ENCODE measurements at places on chromosomes 2 and 18.
A peak's percentile ranks its signal among the peaks of the same experiment; 100 is the strongest.

- DNase-seq: peak; percentile 16
Measured at GRCh38 chr2:120445449-120446143, 99.7 kb downstream of the INHBB start.

DNA sequence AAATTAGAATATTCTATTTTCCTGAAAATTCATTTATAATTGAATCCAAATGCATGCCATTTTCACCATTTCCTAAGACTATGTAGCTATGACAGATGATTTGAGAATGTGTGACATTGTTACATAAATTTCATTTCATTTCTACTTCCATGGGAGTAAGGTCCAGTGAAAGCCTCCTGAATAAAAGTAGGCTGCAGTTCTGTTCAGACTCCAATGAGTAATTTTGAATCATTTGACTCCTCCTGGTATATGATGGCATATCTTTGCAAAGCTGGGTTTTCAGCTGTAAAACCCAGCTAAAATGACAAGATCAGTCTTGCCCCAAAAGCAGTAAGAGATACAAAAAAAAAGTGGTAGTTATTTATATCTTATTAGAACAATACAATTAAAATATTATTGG lies 101.0 kb upstream of the DNAJC10 start:
- DNase-seq: no peak

DNA sequence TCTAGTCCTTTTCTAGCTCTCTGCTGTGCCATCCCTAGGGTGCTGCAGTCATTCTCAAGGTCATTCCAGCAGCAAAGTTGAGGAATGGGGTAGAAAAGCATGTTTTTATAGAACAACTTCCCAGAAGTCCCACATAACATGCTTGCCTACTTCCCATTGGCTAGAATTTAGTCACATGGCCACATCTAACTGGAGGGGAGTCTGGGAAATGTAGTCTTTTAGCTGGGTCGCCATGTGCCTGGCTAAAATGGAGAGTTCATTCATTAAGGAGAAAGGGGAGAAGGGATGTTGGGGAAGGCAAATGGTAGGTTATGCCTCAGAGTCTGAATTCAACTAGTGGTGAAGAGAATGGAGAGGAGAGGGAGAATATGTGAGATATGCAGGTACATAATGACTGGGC lies 85.7 kb downstream of the SLC4A3 start:
- DNase-seq: peak; percentile 50

- no peak for DNase-seq
Measured at GRCh38 chr2:126809340-126809739, 89.3 kb upstream of the TEX51 start.

DNA sequence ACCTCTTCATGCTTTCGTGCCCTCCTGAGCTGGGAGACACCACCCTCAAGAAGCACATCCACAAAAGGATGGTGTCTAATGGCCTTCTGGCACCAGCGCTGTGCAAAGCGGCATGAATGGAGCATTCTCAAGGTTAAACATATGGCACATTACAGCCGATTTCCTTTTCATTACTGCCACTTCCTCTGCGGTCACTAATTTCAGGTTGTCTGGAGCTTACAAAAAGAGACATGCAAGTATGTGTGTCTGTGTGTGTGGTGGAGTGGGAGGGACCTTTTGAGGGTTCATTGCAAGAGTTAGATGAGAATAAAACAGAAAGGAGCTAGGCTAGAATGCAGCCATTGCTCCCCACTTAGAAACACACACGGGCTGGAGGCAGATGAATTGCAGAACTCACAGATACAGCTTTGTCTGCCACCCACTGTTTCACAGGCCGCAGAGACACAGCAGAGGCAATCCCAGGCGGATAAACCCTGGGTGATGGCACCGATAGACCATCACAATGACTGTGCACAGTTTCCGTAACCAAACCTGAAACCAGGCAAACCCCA lies 76.0 kb downstream of the TGIF1 start:
- no peak for DNase-seq

DNA sequence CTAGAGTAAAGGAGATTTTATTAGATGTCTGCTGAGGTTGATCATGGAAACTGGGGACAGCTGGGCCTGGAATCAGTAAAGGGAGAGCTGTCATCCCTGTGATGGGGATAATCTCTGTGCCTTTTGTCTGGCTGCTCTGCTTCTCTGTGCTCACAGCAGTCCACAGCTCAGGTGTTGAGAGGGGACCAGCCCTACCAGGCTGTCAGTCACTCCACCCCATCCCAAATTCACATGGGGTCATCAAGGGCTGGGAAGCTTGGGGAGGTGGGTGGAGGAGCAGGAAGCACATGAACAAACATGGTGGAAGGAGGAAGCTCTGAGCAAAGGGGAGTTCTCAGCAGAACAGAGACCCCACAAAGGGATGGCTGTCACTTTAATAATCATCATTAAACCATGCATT lies 13.7 kb upstream of the LRRFIP1 start:
- no peak for DNase-seq

GRCh38 chr2:7014174-7014640 lies 97.0 kb downstream of the RNF144A start:
- DNase-seq: peak; percentile 23

- DNase-seq: peak; percentile 46
Measured at GRCh38 chr2:132824716-132825115, 154.7 kb upstream of the LYPD1 start.

DNA sequence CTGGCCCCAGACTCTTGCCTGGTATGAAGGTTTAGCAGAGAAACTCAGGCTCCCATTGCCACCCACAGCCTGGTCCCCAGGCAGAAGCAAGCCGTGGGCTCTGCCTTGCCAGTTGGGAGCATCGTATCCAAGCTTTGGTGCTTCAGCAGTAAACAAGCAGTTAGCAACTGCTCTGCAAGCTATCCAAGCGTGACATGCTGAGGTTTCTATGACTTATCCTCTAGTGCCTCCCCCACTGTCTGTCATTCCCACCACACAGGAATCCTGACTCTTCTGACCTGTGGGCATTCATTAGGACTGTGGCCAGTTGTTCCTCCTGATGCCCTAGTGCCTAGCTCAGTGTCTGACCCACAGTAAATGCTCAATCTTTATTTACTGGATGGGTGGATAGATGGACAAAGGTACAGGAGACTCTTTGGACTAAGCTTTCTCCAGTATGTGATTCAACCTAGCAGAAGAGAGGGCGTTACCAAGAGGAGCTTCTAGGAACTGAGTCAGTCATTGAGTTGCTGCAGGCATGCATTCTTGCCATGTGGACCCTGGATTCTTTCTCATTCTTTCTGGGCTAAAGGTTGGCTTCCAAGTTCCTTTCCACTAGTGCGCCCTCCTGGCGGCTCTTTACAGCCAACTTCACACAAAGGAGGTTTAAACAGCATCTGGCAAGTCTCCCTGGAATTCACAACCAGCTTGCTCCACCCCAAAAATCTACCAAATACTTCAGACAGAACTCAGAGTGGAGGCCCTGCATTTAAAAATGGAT lies 40.6 kb upstream of the MRPL19 start:
- DNase-seq: peak; percentile 94

- no peak for DNase-seq
Measured at GRCh38 chr2:130372833-130373807, 17.3 kb downstream of the PTPN18 start.

DNA sequence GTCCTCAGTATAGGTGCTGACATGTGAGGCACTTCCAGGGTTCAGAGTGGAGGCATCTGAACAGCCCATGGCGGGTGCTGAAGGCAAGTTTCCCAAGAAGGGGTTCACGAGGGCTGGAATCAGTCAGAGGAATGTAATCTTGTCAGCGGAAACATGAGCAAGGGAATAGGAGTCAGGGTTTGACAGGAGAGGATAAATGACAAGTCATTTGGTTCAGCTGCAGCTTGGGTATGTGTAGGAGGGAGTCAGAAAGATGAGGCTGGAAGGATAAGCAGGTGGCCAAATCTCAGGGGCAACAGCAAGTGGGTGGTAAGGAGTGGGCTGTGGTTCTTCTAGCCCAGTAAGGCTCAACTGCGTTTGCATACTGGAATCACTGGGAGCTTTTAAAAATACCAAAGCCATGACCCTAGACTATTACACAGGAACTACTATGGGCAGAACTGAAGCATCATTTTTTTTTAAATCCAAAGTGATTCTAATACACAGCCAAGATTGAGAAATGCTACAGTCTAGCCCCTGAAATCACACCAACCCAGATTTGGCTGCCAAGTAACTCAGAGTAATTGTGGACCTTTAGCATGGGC lies 41.8 kb upstream of the NAB1 start:
- peak; percentile 91 for DNase-seq

DNA sequence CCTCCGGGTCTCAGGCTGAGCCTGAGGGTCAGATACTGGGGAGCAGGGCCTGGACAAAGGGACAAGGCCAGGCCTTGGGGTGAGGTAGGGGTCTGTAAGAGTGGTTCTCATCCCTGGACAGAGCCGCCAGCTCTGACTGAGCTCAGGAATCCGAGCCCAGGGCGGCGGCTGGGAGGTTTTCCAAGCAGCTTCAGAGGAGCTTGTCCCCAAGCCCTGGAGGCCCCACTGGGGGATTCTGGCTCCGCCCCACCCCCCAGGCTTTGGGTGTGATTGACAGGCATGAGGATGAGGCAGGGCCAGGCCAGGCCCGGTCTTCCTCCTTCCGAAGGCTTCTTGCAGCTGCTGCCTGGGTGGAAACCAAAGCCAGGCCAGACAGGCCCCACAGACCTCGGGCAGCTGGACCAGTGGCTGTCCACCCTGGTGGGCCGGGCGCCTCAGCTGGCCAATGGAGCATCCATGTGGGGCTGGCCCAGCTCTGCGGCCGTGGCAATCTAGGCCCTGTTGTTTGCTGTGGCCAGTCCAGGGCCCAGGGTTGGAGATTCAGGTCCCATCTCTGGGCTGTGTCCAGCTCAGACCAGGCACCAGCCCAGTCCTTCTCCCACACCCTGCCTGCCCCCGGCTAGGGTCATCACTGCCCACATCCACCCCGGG lies 23.1 kb upstream of the GPC1 start:
- no peak for DNase-seq

DNA sequence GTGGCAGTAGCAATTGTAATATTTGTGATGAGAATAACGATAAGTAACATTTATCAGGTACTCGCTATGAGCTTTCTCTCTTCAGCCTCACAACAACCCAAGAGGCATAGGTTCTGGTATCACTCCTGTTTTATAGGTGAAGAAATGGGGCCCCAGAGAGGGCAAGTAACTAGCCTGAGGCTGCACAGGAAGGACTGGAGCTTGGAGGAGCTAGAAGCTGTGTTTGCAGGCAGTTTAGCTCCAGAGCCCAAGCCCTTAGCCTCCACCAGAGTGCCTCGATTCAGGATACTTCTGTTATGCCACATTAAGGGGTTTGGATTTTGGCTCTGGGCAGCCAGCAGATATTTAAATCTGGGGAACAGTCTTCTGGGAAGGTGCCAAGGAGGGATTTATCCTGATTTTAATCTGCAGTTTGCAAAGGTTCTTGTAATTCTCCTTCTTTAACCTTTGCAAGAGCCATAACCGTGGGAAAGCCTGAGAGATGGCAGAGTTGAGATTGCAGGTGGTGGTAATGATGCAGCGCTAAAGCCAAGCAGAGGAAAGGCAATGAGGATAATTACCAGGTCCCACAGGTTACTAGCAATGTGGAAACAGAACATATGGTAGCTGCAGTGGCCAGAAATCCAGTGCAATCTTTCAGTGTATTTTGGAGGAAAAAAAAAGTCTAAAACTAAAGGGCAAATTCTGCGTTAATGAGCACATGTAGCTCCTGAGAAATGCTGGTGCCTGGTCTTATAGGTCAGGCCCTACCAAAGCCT lies 9.1 kb downstream of the MOCOS start:
- no peak for DNase-seq

- no peak for DNase-seq
Measured at GRCh38 chr2:148231858-148232257, 211.0 kb downstream of the MBD5 start.

DNA sequence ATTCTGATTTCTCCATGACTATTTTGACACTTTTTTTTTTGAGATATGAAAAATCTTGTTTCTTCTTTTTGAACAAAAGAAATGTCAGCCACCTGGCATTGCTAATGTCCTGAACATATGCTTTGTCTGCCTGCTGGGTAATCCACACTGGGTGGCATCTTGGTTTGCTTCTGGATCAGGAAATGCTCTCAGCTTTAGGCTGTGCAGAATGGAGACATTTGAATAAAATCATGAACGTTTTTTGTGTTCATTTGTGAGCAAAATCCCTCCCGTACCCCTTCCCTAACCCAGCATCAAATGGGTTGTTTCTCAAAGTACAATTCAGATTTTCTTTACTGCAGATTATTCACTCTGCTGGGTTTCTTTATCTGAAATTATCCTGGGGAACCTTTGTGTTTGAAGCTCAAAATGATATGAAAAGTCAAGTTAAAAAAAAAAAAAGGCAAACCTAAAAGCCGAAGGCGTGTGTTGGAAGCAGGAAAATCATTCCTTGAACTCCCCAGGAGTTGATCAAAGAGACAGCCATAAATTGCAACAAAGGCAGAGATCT lies 53.4 kb upstream of the KLF7 start:
- no peak for DNase-seq

GRCh38 chr2:29691391-29691950 lies 229.9 kb downstream of the ALK start:
- DNase-seq: no peak

- DNase-seq: no peak
Measured at GRCh38 chr2:159179096-159179495, 107.4 kb downstream of the WDSUB1 start.

DNA sequence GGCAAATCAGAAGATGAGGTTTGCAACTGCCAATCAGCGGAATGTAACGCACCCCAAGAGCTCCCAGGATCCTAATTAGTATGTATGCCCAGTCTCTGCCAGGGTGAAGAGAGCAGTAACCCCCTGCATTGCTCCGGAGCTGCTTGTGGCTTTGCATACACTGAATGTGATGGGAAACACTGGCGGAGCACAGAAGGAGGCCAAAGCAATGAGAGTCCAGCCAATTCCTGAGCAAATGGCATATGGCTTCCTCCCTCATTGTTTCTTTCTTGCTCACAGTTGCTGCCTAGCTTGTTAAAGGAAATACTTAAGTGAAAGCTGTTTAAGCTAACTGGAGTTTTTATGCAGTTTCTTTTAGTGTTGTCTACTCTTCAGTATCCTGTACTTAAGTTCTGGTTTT lies 343.5 kb upstream of the NT5C1B start:
- DNase-seq: no peak

GRCh38 chr18:3055186-3055728 lies 42.3 kb upstream of the LPIN2 start:
- no peak for DNase-seq

DNA sequence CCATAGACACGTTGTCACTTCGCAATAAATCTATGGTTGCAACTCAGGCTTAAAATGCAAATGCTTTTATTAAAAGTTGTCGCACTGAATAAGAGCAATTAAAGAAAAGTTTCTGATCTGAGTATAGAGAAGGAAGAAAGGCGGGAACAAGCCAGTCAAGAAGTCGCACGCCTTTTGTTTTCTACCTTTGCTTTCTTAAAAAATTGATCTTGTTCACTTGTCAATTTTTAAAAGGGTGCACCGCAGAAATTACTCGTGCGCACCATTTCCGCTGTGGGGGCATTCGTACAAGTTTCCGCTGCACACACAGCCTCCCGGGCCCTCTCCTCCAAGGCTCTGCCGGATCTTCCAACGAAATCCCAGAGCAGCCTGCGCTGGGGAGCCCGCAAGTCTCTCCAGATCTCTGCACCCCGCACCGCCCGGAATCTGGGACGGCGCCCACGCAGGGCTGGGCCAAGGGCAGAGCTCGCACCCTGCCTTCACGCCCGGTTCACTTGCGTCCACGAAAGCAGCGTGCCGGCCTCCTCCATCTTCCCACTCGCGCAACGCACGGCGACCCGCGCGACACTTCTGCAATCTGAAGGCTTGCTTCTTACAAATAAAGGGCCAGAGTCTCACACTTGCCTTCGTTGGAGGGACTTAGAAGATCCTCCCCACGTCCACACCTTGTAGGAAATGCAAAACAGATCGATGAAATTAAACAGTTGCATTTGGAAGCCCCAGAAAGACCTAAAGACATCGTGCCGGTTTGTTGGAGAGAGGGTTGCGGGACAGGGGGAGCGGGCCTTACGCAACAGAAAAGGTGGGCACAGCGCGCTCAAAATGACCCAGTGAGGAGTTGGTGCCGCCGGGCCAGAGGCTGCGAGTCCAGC lies 2.6 kb upstream of the SALL3 start:
- DNase-seq: no peak
